ENCODE measurements at places on chromosomes 2 and 18.
A peak's percentile ranks its signal among the peaks of the same experiment; 100 is the strongest.

DNA sequence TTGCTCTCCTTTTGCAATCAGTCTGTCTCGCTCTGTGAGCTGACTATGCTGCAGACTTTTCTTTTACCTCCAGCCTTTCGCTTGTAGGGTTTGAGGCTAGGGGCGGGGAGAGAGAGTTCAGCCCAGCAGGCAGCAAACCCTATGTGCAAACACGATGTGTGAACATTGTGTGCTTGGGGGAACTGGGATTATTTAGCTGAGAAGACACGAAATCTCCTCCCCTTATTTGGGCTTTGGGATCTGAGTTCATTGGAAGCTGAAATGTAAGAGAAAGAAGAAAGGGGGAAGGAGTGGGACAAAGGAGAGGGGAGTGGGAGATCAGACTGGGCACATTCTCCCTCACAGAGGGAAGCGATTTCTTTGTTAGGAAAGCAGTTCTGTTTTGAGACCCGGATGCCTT lies 189.6 kb upstream of the TNP1 start:
- no peak for DNase-seq

GRCh38 chr2:44330801-44331200 lies 30.5 kb downstream of the PREPL start:
- DNase-seq = no peak

DNA sequence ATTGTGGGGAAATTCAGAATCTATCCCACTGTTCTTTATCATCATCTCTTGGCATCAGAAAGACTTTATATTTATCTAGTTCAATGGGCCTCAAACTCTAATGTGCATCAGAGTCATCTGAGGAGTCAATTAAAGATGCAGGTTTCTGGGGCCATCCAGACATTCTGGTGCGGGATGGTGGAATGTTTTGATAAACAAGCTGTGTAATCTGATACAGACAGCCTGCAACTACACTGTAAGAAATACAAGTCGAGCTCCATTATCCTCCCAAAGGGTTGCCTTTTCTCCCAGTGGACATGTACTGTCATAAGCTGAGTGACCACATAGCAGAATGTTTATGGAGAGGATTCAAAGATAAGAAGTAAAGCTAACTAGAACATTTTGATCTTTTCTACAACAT lies 515.3 kb upstream of the DCC start:
- DNase-seq = no peak

GRCh38 chr2:49860170-49860569 lies 705.9 kb upstream of the FSHR start:
- no peak for DNase-seq

GRCh38 chr18:3654442-3655253 lies 204.7 kb downstream of the TGIF1 start:
- DNase-seq = no peak

DNA sequence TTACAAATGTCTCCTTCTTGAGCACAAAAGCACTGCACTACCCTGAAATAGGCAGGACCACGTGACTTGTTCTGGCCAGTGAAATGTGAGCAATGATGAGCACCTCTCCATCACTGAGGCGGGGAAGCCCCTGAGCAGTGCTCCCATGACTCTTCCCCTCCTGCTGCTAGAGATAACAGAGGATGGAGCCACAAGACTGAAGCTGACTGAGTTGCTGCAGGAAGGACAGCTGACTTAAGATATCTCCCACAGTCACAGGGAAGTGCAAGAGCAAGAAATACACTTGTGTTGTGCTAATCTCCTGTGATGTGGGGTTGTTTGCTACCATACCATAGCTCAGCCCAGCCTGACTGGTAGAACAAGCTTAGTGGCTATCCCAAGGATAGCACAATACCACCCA lies 38.7 kb downstream of the STK39 start:
- no peak for DNase-seq

GRCh38 chr2:56088411-56088810 lies 95.4 kb upstream of the CCDC85A start:
- DNase-seq = no peak

GRCh38 chr2:99680946-99681345 lies 191.1 kb upstream of the REV1 start:
- DNase-seq = no peak

DNA sequence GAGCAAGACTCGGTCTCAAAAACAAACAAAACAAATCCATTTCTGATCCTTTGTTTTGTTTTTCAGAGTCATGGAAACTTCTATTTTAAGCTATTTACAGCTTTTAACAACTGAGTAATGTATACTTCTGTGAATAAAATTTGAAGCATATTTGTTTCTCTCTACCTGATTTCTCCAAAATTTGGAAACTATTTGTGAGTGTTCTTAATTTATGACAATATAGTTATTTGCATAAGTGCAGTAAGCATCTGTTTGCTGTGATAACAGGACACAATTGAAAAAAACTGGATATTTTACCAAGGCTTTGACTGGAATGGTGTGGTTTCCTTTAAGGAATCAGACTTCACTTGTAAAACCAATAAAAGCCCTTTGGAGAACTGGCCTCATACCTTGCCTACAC lies 53.3 kb upstream of the GULP1 start:
- no peak for DNase-seq

- no peak for DNase-seq
Measured at GRCh38 chr2:228669690-228670089, 488.2 kb upstream of the SPHKAP start.

- DNase-seq = no peak
Measured at GRCh38 chr2:196328088-196328680, 156.8 kb upstream of the STK17B start.

DNA sequence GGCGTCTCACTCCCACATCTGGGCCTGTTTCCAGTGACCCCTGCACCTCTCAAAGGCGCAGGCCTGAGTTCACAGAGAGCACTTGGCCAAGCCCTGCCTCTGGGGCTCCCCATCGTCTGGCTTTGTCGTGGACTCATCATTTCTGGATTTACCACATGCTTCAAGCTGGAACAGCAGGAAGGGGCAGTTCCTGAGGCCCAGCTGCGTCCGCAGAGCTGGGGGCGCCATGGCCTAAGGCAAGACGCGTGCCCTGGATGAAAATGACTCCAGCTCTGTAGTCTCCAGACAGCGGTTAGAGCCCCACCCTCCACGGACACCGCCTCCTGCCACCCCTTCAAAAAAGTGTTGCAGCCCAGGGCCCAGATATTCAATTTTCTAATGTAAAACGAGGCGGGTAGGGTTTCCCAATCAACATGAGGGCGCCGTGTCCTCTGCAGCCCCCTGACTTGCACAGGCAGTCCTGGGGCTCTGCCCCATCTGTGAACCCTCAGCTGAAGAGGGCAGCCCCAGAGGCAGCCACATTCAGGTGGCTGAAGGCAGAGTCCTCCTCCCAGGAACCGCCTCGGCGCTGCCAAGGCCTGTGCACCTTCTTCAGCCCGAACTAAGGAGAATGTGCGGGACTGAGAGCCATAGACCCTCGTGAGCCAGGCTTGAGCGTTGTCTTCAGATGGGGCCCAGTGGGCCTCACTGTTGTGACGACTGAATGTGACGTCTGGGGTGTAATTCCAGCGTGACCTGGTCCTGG lies 85.5 kb downstream of the NFATC1 start:
- no peak for DNase-seq

DNA sequence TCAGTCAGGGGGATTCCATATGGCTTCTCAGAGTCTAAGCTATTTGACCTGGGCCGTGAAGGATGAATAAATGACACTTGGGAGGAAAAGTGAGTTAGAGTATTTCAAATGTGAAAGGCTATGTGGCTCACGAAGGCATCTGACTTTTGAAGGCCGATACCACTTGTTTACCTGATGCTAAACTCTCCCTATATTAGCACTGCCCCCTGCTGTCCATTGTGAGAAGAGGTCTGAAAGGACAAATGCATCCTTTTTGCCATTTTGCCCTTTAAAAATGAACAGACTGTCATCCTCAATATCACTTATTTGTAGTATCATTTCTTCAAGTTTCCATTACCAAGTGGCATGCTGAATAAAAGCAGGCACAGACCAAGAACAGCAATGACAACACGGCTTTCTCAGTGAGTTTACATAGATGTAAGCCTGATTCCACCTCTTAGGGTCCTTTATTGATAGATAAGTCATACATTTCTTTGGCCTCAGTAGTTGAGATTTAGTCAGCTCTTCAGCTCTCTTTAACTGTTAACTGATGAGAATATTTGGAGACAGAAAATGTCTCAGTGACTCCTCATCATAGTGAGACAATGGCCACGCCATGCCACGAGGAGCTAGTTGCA lies 40.1 kb downstream of the DOCK10 start:
- DNase-seq = peak; percentile 43

GRCh38 chr2:6657136-6657535 lies 208.6 kb downstream of the CMPK2 start:
- DNase-seq = no peak

DNA sequence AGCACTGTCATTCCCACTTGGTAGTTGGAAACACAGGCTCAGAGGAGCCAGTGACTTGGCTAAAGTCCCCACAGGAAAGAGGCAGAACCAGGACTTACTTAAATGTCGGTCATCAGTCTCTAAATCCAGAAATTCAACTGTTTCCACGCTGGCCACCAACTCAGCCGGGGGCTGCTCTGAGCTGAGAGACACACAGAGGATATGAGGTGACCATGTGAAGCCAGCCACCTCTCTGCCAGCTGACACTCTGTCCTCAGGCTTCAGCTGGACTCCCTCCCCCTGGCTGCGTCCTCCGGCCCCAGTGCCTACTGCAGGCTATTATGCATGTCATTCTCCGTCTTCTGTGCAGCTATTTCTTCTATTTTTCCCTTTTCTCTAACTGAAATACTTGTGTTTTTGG lies 168.9 kb downstream of the ANKRD30B start:
- no peak for DNase-seq

GRCh38 chr18:5173236-5173635 lies 23.8 kb downstream of the AKAIN1 start:
- DNase-seq = no peak

GRCh38 chr2:105904938-105905337 lies 160.2 kb downstream of the NCK2 start:
- no peak for DNase-seq

- no peak for DNase-seq
Measured at GRCh38 chr18:3115447-3116030, 102.6 kb upstream of the LPIN2 start.

- DNase-seq = no peak
Measured at GRCh38 chr18:34875150-34875549, 165.1 kb downstream of the DTNA start.

GRCh38 chr2:175742367-175742766 lies 259.7 kb downstream of the LNPK start:
- DNase-seq = no peak

DNA sequence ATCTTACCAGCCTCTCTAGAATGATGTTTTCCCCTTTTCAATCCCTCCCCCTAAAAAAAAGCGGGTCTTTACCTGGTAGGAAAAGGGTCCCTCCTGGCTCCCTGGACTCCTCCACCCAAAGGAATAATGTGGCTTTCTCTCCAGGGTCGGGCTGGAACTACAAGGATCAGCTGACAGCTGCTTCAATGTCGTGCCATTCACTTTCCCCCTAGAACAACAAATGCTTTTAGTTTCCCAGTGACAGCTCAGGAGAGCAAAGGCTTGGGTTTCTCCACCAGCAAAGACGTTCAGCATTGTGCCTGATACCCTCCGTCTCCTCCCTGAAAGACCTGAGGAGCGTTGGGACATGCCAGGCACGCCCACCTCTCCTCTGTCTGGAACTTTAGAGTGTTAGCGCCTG lies 173.8 kb upstream of the SIX3 start:
- DNase-seq = no peak

DNA sequence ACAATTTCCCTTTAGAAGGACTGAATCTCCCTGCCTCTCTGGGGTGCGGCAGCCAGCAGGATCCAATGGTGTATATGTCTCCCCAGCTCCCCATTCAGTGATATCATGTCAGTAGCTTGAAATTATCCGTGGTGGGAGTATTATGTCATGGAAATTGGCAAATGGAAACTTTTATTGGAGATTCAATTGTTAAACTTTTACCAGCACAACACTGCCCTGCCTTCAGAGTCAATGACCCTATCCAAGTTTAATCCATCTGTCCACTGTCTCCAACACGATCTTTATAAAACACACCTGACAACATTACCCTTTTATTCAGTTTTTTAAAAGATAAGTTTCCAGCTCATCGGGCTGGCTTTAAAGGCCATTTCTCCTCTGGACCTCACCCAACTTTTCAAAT lies 5.0 kb upstream of the IL1RN start:
- DNase-seq = no peak

- no peak for DNase-seq
Measured at GRCh38 chr2:140356697-140357096, 1576.5 kb upstream of the NXPH2 start.

DNA sequence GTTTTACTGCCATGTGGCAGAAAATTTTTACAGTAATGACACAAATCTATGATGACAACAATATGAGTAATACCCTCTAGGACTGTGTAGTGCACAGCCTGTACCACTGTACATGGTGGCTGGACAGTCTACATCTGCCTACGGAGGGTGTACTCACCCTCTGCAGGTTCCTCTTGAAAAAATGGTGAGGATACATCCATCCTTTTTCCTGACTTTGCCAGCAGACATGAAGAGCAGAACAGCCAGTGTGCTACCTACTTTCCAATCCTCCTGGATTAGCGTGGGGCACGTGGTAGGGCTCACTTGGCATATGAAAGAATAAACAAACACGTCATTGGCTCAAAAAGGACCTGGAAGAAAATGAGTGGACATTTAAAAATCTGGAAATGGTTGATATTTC lies 62.6 kb downstream of the TRPM8 start:
- no peak for DNase-seq

DNA sequence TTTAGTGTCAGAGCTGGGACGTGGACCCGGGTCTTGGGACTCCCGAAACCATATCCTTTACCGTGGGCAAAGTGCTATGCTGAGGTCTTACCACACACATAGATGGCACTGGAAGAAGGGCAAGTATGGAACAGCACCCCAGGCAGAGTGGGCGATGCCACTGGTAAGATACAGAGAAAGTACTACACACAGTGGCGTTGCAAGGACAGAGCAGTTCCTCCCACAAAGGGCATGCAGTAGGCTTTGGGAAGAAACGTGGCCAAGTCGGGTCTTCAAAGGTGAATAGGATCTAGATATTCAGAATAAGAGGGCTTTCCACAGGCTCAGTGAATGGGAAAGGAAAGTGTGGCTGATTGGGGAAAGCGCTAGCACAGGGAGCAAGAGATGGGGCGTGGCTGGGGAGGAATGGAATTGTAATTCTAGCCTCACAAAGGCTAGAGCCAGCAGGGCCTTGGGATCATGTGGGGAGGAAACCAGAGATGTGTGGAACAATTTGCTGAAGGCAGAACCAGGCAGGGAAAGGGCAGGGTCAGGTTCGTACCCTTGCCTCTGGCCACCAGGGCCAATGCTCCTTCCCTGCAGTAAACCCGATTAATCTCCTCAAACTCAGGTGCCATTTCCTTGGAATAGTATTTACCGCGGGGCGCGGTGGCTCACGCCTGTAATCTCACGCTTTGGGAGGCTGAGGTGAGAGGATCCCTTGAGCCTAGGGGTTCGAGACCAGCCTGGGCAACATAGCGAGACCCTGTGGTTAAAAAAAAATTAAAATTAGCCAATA lies 36.0 kb downstream of the PCBP1 start:
- DNase-seq = peak; percentile 35

GRCh38 chr2:29207352-29208148 lies 92.3 kb downstream of the CLIP4 start:
- DNase-seq = no peak

- DNase-seq = no peak
Measured at GRCh38 chr18:74225193-74225840, 66.4 kb downstream of the CYB5A start.

GRCh38 chr2:33322612-33323011 lies 153.8 kb upstream of the RASGRP3 start:
- no peak for DNase-seq

- no peak for DNase-seq
Measured at GRCh38 chr18:77066689-77067088, 65.9 kb downstream of the MBP start.

- DNase-seq = no peak
Measured at GRCh38 chr2:150327564-150328489, 159.6 kb downstream of the RND3 start.
